ENCODE measurements at places on chromosomes 7 and 10.

DNA sequence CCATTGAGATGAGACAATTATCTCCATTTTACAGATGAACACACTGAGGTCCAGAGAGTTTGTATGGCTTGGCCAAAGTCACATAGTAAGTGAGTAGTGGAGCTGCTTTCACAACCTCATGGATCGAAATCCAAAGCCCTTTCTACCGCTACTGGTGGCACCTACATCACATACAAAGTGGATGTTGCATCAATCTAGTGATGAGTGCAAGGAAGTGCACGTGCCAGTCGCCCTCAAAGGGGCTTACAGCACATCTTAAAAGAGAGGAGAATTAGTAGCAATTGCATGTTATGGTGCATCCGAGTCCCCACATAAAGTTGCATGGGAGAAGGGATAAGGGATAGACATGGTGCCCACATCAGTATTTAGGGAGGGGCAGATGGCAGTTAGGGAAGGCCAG, 31.0 kb upstream of the GPR26 start:
- DNase-seq, result no peak

GRCh38 chr7:101163279-101164070, 1.9 kb downstream of the VGF start:
- DNase-seq, result no peak

- no peak for DNase-seq
These were observed 108.4 kb upstream of the FAM3C start for GRCh38 chr7:121504482-121504881.

- DNase-seq, result no peak
These were observed 68.8 kb upstream of the ATRNL1 start for GRCh38 chr10:115024371-115024770.

DNA sequence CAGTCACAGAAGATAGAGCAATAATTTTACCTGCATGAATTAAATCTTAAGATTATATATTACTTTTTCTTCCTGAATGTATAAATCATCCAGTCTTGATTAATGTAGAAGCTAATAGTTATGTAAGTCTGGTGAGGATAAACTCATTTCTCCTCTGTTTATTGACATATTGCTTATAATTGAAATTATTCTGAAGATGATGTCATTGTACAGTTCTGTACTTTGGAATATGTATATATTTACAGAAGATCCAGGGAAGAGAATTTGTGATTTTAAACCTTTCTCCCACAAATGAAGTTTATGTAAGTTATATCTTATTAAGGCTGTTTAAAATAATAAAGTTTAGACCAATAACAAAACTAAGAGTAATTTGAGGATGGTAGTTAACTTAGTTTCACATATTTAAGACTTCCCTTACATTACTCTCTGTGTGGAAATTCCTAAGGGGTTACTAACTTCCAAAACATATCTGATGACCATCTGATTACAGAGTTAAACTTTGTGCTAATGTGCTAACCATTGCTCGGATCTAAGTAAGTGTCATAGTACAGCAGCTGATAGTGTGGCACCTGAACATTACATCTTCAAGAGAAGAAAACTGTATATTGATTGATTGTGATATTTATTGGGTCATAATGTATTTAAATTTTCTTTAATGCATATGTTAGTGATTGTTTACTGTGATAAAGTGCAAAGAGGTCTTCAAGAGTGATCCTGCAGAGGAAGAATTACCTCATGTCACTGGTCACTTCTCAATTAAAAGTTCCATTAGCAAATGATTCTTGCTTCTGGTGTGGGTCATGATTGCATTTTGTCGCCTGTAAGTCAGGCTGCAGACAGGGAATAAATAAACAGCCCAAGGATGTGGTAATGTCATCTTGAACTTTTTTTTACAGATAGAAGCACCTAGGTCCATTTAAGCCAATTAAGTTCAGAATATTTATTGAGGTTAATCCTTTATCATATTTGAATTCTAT, 96.9 kb downstream of the UBE3C start:
- DNase-seq, result no peak

- DNase-seq, result no peak
These were observed 3.7 kb downstream of the ZNF680 start for GRCh38 chr7:64559206-64559605.

DNA sequence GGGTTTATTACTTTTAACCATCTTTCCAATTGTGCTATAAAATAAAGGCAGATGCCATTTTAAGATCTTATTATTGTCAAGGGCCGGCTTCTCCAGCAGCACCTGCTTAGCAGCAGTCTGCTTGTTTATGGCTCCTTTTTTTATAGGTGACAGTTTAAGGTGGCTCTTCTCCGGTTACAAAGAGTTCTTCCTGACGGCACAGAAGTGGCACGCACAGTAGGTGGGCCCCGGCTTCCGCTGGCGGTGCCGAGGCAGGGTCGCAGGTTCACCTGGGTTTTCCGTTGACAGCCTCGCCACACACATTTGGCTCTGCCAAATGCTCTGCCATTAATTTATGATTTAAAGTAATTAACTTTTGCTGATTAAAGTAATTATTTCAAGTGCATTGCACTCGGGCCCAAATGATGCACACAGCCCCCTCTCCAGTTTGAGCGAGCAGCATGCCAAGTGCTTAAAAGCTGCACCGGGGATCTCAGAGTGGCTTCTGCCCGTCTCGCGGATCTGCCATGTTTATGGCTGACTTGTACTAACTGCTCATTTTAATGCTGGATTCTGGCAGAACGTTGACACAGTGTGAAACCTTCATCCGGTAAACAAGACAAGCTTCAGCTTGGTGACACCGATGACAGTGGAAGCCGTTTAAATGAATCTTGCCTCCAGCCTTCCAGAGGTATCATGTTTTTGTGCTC, 355.1 kb upstream of the MKI67 start:
- no peak for DNase-seq

Data from stimulated activated CD4-positive, alpha-beta T cell treated with anti-CD3 and anti-CD28 coated beads, TNF-alpha, amount 100 ng/mL, for 1 hour (primary cell).